ENCODE measurements at places on chromosomes 7 and 10.
A peak's percentile ranks its signal among the peaks of the same experiment; 100 is the strongest.

GRCh38 chr7:99729486-99730237, 5.3 kb downstream of the CYP3A7 start:
- DNase-seq, result no peak

DNA sequence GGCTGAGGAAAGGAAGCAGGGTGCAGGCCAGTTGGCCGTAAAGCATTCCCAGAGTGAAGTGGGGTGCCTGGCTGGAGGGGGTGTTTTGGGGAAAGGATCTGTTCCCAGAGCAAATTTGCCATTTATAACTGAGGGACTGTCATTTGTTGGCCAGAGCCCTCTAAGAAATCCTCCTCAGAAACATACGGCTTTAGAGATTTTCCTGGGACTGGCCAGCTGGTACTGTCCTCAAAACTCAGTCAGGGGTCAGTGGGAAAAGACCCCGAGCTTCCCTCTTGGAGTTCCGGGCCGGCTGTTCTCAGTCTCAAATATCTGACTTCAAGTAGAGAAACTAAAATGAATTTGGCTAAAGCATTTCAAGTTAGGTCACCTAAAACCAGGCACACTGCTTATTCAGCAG, 55.9 kb downstream of the ETV1 start:
- peak; percentile 12 for DNase-seq

DNA sequence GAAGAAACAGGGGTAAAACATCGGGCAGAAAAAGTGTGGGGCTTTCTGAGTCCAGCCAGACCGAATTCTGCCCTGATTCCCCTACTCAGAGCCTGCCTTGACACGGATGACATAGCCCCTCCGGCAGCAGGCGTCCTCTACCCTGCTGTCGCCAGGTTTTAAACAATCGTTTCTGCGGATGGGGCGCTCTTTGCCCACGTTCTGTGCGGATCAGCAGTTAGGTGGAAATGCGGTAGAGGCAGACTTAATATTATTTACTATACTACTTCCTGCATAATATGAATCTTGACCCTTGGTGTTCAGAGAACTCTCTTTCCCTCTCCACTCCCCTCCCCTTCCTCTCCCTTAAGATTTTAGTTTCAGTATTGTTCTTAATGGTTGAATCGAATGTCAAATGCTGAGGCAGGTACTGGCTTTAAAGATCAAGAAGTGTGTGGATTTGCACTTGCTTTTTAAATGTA, 2.4 kb downstream of the GATA3 start:
- DNase-seq, result no peak

- DNase-seq, result no peak
Observed at GRCh38 chr10:33521062-33521461, 186.6 kb upstream of the NRP1 start.

- DNase-seq, result no peak
Observed at GRCh38 chr7:93626869-93627268, 52.3 kb upstream of the CALCR start.

DNA sequence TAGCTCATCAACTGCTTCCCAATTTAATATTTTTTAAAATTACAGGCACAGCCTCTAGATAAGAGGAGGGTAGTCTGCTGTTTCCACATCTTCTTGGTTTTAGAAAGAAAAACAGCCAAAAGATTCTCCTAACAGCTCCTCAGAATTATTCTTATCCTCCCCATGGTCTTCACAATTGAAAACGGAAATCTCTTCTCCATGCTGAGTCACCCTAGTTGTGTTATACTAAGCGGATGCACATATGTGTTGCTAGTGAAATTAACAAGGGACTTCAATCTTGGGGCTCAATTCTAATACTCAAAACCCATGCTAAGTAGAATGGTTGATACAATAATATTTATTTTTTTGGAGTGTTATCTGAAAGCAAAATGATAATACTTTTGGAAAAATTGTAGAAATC, 71.9 kb upstream of the NPY start:
- no peak for DNase-seq

- peak; percentile 80 for DNase-seq
Observed at GRCh38 chr7:143884969-143885559, 16.9 kb downstream of the TCAF1 start.

- DNase-seq, result no peak
Observed at GRCh38 chr10:83725567-83725966, 413.7 kb upstream of the GHITM start.

DNA sequence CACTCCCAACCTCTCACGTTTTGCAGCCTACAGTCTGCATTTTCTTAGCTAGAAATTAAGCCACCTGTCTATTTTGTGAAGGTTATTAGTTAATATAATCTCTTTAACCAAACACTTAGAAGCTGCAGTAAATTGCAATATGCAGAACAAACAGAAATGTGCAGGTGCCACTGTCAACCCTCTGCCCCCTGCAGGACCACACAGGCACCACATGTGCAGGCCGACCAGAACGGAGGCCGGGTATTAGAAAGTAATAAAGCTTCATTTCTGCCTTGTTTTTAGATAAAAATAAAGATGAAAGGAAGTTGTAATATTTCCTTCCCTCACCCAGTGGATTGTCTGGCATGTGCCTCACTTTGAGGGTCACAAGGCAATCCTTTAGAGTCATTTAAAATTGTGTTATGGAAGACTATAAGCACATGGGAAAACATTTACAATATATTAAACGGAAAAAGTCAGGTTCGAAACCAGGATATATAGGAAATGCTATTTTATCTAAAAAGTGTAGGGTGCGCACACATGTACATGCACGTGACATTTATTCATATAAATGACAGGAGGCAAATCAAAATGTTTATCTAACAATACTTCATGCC, 158.2 kb downstream of the ARHGAP12 start:
- peak; percentile 45 for DNase-seq

GRCh38 chr10:24680647-24681524, 42.8 kb downstream of the ARHGAP21 start:
- DNase-seq, result no peak

- no peak for DNase-seq
Observed at GRCh38 chr7:128933180-128933891, 4.4 kb upstream of the IRF5 start.

DNA sequence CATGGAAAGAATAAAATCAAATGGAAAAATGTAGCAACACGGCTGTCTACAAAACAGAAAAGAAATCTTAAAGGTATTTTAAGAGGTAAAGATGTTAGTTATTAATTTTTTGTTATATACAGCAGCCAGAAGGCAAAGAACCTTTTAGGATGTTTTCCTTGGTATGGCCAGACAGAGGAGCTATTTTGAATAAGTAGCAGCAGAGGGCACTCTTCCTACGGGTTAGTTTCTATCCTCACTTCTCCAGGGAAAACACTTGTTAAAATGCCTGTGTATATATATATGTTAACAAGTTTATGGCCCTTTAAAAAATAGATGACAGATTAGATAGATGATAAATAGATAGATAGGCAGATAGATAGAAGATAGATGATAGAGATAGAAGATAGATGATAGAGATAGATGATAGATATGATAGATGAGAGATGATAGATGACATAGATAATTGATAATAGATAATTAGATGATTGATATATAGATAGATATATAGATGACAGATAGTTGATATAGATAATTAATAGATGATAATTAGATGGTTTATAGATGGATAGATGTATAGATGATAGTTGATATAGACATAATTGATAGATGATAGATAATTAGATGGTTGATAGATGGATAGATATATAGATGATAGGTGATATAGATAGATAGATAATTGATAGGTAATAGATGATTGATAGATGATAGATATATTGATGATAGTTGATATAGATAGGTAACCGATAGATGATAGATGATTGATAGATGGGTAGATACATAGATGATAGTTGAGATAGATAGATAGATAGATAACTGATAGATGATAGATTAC, 57.8 kb upstream of the WIPF3 start:
- DNase-seq, result no peak

DNA sequence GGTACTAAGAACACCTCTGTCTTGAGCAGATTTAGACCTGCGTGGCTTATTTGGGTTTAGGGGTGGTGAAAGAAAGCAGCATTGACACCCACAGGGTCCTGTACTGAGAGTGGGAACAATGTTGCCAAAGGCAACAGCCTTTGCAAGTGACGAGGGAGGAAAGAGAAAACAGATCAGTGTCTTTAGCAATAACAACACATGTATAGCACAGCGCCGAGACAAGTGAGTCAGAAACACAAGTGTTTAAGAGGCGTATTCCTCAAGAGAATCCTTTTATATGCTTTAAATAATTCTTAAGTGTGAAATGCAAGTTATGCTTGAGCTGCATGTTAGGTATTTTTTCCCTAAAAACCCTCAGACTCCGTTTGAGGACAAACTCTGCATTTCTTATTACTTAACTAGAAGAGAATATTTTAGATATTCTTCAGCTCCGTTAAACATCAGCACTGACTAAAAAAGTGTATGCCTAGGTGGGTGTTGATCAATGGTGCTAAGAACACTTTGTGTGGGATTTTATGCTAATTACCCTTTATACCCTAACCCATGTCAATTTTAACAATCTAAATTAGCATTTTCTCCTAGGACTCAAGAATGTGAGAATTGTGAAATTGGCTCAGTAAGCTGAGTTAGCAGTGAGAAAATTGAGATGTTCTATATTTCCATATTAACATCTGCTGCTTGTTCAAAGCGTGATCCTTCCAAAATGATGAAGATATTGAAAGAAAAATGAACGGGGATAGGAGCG, 1095.4 kb upstream of the CELF2 start:
- DNase-seq, result no peak

DNA sequence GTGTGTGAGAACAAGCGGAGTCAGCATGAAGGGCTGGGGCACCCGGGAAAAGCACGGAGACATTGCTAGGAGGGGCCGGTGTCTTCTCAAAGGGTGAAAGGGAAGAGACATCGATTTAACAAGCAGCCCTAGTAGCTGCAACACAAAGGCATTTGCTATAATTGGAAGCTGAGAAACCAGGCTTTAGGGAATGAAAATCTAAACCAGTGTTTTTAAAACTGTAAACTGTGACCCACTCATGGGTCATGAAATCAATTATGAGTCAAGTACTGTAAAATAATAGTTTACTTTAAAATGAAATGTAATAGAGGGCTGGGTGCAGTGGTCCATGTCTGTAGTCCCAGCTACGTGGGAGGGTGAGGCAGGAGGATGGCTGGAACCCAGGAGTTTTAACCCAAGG, 128.7 kb upstream of the RHEB start:
- DNase-seq, result no peak

GRCh38 chr7:47938574-47939165, 9.6 kb downstream of the PKD1L1 start:
- no peak for DNase-seq

- DNase-seq, result no peak
Observed at GRCh38 chr10:124366825-124367224, 51.9 kb downstream of the OAT start.

GRCh38 chr10:624605-625332, 64.7 kb downstream of the DIP2C start:
- peak; percentile 45 for DNase-seq

DNA sequence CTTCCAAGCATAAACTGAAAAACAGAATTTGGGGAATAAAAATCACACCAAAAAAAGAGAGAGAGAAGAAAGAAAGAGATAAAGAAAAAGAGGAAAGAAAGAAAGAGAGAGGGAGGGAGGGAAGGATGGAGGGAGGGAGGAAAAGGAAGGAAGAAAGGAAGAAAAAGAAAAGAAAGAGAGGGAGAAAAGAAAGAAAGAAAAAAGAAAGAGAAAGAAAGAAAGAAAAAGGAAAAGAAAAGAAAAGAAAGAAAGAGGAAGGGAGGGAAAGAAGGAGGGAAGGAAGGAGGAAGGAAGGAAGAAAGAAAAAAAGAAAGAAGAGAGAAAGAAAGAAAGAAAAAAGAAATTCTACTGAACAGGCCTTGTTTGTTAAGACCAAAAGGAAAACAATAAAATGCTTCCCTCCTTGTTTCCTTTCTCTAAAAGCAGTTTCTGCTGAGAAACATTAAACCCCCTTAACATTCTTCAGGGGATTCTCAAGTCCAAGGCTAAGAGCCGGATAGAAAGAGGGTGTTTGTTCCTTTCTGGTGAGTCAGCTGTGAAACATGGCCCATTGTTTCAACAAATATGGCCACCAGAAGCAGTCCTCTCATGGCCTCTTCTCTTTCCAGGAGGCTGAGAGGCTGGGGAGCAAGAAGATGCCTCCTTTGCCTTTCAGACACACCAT, 46.9 kb upstream of the GPAM start:
- DNase-seq, result no peak

DNA sequence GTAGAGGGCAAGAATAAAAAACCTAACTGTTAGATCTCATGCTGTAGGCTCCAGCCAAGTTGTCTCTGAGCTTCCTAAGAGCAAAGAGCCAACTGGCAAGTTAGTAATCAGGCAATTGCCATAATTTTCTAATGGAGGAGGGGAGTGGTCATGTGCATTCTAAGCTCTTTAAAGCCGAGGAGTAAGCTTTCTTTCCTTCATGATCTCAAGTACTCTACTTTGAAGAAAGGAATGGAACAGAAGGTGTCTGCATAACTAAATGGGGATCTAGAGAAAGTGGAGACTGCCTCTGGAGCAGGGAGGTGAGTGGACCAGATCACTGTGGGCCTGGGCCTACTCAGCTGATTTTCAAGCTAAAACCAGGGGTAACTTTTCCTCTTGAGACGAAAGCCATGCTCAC, 37.7 kb upstream of the TOMM7 start:
- DNase-seq, result no peak

DNA sequence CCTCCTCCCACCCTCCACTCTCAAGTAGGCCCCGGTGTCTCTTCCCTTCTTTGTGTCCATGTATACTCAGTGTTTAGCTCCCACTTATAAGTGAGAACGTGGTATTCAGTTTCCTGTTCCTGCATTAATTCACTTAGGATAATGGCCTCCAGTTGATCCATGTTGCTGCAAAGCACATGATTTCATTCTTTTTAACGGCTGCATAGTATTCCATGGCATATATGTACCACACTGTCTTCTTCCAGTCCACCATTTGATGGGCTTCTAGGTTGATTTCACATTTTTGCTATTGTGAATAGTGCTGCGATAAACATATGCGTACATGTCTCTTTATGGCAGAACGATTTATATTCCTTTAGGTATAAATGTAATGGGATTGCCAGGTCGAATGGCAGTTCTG, 51.0 kb downstream of the FAM171A1 start:
- DNase-seq, result no peak

DNA sequence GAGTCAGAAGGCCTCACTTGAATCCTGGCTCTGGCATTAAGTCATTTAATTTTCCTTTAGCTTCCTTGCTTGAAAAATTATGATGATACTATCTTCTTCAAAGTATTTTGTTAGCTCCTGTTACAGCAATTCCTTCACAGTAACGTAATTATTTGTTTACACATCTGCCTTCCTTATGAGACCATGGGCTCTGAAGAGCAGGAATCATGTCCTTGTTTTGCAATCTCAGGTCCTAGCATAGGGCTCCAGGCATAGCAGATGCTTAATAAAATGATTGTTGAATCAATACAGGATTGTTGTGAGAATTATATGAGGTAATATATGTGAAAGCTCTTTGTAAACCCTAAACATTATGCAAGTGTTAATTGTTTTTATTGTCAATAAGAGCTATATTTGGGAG, 25.5 kb downstream of the KLHDC10 start:
- no peak for DNase-seq
